ENCODE measurements at places on chromosomes 4 and X.

- DNase-seq: no peak
Measured at GRCh38 chrX:53656845-53657244, 29.7 kb downstream of the HUWE1 start.

DNA sequence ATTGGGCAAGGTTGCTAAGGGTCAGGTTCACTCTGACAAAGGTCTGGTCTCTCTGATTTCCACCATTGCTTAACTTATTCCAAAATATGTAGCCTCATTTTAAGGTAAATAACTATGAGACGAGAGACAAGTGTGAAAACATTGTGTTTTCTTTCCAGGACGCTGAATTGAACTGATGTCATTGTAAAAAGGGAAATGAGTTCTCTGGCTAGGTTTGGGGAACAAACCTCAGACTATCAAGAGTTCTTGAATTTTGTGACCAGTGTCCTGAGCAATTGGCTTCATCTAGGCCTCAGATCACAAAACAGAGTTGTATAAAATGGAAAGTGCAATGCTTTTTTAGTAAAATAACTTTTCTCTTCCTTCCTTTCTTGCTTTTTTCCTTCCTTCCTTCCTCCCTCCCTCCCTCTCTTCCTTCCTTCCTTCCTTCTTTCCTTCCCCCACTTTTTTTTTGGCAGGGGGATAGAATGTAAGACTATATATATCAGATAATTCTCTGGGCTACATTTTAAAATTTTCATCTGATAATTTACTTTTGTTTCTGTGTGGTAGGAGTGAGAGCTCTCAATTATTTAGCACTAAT lies 30.8 kb upstream of the CXCL8 start:
- DNase-seq: no peak

DNA sequence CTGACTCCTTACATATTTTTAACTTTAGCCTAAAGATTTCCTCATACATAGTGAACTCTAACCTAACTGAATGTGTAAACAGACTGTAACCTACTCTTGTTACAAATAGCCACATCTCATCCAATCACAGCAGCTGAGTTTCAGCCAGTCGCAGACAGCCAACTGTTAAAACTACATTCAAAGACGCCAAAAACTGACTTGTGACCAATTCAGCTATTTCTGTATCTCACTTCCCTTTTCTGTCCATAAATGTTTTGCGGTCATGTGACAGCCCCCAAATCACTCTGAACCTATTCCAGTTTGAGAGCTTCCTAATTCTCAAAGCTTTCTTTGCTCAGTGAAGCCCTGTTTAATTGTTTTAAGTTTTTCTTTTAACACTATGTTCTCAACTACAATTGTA lies 2731.9 kb downstream of the ARAP2 start:
- no peak for DNase-seq

- DNase-seq: peak; percentile 51
Measured at GRCh38 chr4:103786014-103786413, 66.2 kb upstream of the TACR3 start.

- DNase-seq: no peak
Measured at GRCh38 chrX:136766785-136767103, 14.0 kb downstream of the ARHGEF6 start.

DNA sequence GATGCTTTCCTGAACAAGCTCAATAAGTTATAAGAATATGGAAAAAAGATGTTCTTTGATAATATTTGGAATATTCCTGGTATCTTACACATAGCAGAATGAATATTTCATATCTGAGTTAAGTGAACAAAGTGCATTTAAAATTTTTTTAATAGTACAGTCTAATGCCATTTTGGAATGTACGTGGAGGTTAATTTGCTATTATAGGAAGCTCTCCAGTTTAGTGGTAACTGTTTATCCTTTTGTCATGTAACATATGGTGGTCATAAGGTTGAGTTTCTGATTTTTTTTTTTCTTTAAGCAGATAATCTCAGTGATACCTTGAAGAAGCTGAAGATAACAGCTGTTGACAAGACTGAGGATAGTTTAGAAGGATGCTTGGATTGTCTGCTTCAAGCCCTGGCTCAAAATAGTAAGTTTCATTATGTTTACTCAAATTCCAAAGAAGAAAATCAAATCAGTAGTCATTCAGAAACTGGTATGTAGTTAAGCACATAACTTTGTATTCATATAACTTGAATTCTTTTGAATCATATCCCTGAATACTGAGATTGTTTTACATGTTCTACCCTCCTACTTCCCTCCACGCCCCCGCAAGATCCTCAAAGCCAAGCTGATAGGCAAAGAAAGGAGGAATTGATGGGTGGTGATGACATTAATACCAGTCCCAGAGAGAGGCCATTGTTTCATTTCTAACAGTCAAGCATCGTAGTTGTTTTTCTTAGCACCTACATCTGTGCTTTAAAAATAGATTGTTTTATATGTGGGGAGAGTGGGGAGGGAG lies 32.1 kb downstream of the RAP1GDS1 start:
- DNase-seq: no peak

GRCh38 chrX:129638917-129639316 lies 15.8 kb downstream of the APLN start:
- DNase-seq: no peak

- DNase-seq: no peak
Measured at GRCh38 chr4:9800848-9801247, 19.4 kb downstream of the DRD5 start.

- DNase-seq: peak; percentile 85
Measured at GRCh38 chr4:5888222-5889001, 4.5 kb downstream of the CRMP1 start.

GRCh38 chrX:86910602-86911311 lies 606.8 kb upstream of the KLHL4 start:
- no peak for DNase-seq
